PC-9 (cell line): ENCODE measurements at places on chromosomes 5 and 9.

DNA sequence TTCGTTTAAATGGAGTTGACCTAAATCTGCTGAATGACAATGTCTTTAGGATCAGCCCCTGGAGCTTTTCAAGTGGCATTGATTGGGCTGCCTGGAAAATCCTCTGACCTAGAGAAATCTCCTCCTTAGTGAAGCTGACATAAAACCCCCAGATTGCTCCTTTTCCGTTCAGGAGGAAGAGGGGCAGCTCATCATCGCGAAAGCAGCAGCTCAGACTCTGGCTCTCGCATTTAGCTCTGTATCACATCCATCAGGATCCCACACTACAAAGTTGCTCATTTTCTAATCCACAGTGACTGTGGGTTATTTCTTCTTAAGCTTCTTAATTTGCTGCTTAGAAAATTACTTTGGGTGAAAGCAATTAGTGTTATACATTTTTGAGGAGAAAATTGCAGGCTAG, 373.7 kb downstream of the ENC1 start:
- DNase-seq = no peak
- H3K27ac ChIP-seq = no peak overlapping the region
- no peaks in the 10 kb centered on the region for H3K27me3 ChIP-seq
- H3K4me1 ChIP-seq = peaks cover 23% of the 10 kb centered on the region

DNA sequence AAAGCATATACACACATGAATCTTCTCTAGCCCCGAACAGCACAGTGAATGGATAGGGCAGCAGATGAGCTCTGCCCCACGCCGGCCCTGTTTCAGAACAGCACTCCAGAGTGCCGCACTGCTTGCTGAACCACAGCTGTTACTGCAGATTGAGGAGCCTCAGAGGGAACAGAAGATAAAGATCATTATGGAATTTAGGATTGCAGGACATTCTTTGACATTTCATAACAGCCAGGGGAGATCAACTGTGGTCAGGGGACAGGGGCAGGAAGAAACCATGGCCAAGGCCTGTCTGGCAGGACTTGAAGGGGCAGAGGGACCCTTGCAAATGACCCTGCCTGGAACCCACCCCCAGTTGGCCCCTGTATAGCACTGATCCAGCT, 20.6 kb downstream of the IRF1 start:
- no peak overlapping the region for H3K4me3 ChIP-seq
- H3K36me3 ChIP-seq = no peaks in the 10 kb centered on the region
- no peak for DNase-seq

DNA sequence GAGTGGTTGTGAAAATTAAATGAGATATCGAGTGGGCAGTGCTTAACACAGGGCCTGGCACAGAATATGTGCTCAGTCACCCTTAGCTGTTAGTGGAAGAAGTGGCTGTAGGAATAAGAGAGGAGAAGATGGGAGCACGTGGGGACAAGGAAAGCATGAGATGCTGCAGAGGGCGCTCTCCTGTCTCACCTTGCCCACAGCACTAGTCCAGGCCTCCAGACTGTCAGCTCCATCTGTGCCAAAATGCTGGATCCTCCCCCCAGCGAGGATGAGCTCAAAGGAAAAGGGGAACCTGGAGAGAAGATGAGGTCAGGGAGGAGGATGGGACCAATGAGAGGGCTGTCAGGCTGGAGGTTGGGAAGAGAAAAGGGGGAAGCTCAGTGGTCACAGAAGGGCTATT, 12.5 kb downstream of the ARAP3 start:
- H3K27me3 ChIP-seq = no peaks in the 10 kb centered on the region
- no peaks in the 10 kb centered on the region; the same call in 1 of the 2 replicates for H3K36me3 ChIP-seq
- H3K27ac ChIP-seq = no peak overlapping the region
- no peak overlapping the region for H3K4me3 ChIP-seq
- no peak for DNase-seq

GRCh38 chr5:16000056-16000455, 179.5 kb downstream of the MARCHF11 start:
- H3K4me3 ChIP-seq = no peak overlapping the region
- DNase-seq = no peak
- H3K27me3 ChIP-seq = no peaks in the 10 kb centered on the region
- H3K27ac ChIP-seq = no peak overlapping the region
- H3K36me3 ChIP-seq = no peaks in the 10 kb centered on the region
